ENCODE measurements at places on chromosomes 4 and X. TPM values are rescaled to one million over a fixed set of nuclear protein-coding genes. Genes with fewer than 3 reads are reported as not detected.
A peak's percentile ranks its signal among the peaks of the same experiment; 100 is the strongest.

GRCh38 chr4:172095161-172095560 lies 282.0 kb downstream of the GALNTL6 start:
- no peak overlapping the region for H3K27ac ChIP-seq
- H3K36me3 ChIP-seq = no peaks in the 10 kb centered on the region
- H3K4me3 ChIP-seq = no peak overlapping the region
- H3K27me3 ChIP-seq = no peaks in the 10 kb centered on the region
- no peak for DNase-seq
- no peaks in the 10 kb centered on the region for H3K4me1 ChIP-seq

GRCh38 chr4:60737858-60738257 lies 462.3 kb upstream of the ADGRL3 start:
- H3K27ac ChIP-seq = no peak overlapping the region
- no peaks in the 10 kb centered on the region for H3K4me1 ChIP-seq
- no peak overlapping the region for H3K4me3 ChIP-seq
- DNase-seq = no peak
- no peaks in the 10 kb centered on the region for H3K36me3 ChIP-seq
- no peaks in the 10 kb centered on the region for H3K27me3 ChIP-seq

DNA sequence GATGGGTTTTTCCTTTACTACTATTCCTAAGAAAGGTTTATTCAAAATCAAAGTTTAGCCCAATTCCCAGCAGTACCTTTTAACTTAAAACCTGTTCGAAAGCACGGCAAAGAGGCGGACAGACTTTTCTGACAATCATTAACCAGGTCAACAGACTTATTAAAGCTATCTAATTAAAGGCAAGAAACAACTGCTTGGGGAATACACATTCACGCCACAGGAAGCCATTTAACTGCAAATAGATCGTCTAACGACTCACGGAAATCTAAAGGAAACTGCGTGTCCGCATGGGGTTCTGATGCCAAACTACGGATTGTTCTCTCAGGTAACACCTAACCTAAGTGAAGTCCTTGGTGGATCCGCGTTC lies 663 bp upstream of the USP53 start:
- H3K4me3 ChIP-seq = peak overlapping the region; percentile 90
- no peak for DNase-seq
- peaks cover 13% of the 10 kb centered on the region for H3K36me3 ChIP-seq
- H3K4me1 ChIP-seq = peaks cover 58% of the 10 kb centered on the region
- H3K27ac ChIP-seq = peak overlapping the region; percentile 94

DNA sequence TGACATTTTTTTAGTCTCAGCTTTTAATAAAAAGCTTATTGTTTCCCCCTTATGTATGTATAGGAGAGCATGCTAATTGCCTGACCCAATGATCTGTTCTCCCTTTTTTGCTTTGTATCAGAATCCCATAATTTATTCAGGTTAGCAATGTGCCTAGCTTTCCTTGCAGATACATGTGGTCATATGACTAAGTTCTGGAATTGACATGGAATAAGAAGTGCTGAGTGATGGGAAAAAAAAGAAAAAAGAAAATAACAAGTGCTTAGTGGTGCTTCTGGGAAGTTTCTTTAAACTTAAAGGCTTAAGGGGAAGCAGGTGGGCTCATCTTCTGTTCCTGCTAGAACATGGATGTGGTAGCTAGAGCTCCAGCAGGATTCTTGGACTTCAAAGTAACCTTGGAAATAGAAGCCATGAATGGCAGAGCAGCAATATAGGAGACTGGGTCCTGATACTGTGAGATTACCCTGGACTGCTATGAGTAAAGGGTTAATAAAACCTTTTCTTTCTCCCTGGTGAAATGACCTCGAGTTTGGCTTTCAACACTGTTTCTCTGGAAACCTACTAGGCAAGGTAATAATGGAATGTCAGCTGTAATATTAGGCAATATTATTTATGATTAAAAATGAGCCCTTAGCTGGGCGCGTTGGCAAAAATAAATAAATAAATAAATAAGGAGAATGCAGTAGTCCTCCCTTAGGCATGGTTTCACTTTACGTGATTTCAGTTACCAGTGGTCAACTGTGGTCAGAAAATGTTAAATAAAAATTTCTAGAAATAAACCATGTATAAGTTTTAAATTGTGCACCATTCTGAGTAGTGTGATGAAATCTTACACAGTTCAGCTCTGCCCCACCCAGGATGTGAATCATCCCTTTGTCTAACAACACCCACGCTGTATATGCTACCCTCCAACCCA lies 16.7 kb upstream of the RBM41 start:
- DNase-seq = no peak
- H3K36me3 ChIP-seq = no peaks in the 10 kb centered on the region
- no peaks in the 10 kb centered on the region for H3K4me1 ChIP-seq
- H3K27me3 ChIP-seq = no peaks in the 10 kb centered on the region
- no peak overlapping the region for H3K4me3 ChIP-seq
- no peak overlapping the region for H3K27ac ChIP-seq

Gene MAGEC2
- total RNA-seq = not detected

Gene FGF5
- not detected for total RNA-seq

GRCh38 chr4:52052475-52052780 lies 1.3 kb downstream of the SPATA18 start:
- peak overlapping the region; percentile 48 for H3K27ac ChIP-seq
- peaks cover 26% of the 10 kb centered on the region for H3K4me1 ChIP-seq
- H3K4me3 ChIP-seq = peak overlapping the region; percentile 88
- DNase-seq = no peak

Gene TCEAL6
- total RNA-seq = not detected

DNA sequence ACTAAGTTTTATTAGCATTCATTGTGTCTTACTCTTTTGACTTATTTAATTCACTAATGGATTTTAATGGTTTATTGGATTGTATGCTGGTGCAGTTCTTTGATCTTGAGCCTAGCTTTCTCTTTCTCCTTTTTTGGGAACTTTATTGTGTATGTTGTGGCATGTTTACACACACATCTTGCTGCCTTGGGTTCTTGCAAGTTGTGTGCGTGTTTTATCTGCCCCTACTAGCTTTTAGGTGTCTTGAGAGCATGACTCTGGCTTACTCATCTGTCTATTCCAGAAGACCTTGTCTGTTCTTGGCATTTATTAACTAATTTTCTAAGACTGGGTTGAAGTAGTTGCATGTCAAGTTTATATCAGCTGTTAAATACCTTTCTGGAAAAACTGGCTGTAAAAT lies 2.7 kb downstream of the TMEM165 start:
- H3K4me3 ChIP-seq = peak overlapping the region; percentile 82
- H3K36me3 ChIP-seq = peaks cover 38% of the 10 kb centered on the region
- peaks cover 51% of the 10 kb centered on the region for H3K4me1 ChIP-seq
- no peak overlapping the region for H3K27ac ChIP-seq
- H3K27me3 ChIP-seq = no peaks in the 10 kb centered on the region
- no peak for DNase-seq

Gene GRIPAP1
- 117 TPM for total RNA-seq

- no peak overlapping the region for H3K4me3 ChIP-seq
- H3K4me1 ChIP-seq = peaks cover 2% of the 10 kb centered on the region
- DNase-seq = no peak
- no peak overlapping the region for H3K27ac ChIP-seq
Measured at GRCh38 chrX:53483838-53484405, 49.8 kb upstream of the HSD17B10 start.

DNA sequence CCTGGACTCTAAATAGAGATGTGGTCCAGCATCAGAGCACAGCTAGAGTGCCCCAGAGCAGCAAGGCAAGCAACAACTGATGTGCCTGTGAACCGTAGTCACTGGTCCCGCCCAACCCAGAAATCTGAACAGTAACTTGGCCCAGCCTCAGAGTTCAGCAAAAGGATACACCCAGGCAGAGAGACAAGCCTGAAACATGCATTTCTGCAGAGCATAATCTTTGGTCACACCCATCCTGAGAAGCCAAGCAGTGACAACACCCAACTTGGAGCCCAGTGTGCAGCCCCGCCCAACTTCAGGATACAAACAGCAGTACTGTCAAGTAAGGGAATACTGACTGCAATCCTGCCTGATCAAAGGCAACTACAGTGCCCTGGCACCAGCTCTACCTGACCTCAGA lies 78.9 kb downstream of the CCDC160 start:
- peaks cover 4% of the 10 kb centered on the region for H3K36me3 ChIP-seq
- DNase-seq = no peak
- no peak overlapping the region for H3K27ac ChIP-seq
- no peaks in the 10 kb centered on the region for H3K4me1 ChIP-seq
- H3K4me3 ChIP-seq = no peak overlapping the region

DNA sequence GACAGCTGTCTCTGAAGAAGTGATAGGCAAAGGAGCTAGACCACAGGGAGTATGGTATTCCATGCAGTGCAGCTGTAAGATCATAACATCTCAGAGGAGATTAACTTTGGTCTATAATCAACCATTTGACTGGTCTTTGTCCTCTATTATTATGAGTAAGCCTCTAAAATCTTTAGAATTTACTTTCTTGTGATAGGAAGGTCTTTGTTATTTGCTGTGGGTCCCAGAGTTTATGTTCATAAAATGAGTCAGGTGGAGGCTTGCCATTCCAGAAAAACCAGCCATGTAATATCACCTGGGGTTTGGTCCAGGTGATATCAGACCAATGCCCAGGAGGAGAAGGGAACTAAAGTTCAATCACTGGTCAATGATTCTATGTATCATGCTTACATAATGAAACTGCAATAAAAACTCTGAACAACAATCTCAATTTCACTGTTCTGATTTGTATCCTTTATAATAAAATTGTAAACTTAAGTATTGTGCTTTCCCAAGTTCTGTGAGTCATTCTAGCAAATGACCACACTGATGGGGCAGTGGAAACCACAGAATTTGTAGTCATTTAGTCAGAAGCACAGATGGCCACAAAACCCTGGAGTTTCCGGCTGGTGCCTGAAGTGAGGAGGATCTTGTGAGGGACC lies 239.6 kb upstream of the TRAM1L1 start:
- H3K27me3 ChIP-seq = no peaks in the 10 kb centered on the region
- no peaks in the 10 kb centered on the region for H3K4me1 ChIP-seq
- no peak overlapping the region for H3K4me3 ChIP-seq

Gene SLC4A4
- not detected for total RNA-seq

DNA sequence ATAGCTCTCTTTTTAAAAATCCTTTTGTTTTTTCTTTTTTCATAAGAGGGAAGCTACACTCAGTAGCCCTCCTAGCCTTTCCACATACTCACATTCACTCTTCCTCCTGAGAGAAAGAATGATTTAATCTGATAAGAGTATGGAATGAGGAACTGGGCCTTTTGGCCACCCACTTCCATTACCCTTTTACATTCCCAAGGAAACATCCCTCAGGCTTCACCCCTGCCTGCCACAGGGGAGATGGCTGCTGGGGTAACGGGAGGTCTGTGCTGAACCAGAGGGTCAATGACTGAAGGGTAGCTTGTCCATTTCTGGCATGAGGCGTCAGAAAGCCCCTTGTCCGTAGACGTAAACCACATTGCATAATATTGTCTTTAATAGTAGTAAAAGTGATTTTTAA lies 67.2 kb upstream of the CCSER1 start:
- peaks cover 3% of the 10 kb centered on the region for H3K27me3 ChIP-seq
- H3K36me3 ChIP-seq = no peaks in the 10 kb centered on the region
- H3K4me1 ChIP-seq = no peaks in the 10 kb centered on the region

GRCh38 chr4:61853041-61853440 lies 652.9 kb downstream of the ADGRL3 start:
- H3K4me3 ChIP-seq = no peak overlapping the region
- H3K27ac ChIP-seq = no peak overlapping the region
- no peaks in the 10 kb centered on the region for H3K27me3 ChIP-seq
- DNase-seq = no peak
- H3K4me1 ChIP-seq = no peaks in the 10 kb centered on the region
- H3K36me3 ChIP-seq = no peaks in the 10 kb centered on the region

- DNase-seq = no peak
- H3K4me1 ChIP-seq = peaks cover 25% of the 10 kb centered on the region
- no peak overlapping the region for H3K27ac ChIP-seq
- no peak overlapping the region for H3K4me3 ChIP-seq
- no peaks in the 10 kb centered on the region for H3K36me3 ChIP-seq
Measured at GRCh38 chr4:139564502-139564901, 8.5 kb upstream of the SETD7 start.

Gene CRMP1
- not detected for total RNA-seq

DNA sequence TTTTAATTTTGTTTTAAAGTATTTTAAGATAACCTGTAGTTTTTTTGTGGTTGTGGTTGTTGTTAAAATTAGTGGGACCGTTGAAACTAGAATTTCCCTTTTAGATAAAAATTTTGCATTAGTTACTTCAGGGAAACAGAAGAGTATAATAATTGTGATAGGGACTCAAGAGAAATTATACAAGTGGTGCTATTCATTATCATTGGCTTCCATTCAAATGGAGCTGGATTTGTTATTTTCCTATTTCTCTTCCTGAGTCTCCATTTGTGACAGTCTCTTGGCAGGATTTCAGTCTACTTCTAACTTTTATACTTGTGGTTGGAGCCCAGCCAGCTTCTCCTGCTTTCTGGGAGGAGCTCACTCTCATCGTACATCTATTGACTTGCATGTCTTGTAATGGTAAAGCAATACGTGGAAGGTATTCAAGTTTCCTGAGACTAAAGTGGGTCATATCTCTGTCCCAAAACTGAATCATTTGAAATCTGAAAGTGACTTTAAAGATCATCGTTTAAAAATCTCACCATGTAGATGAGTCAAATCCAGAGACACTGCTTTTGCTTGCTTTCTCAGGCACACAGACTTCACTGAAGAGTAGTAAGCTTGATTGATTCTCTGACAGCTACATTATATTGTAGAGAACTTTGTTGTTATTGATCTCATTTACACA lies 155.8 kb downstream of the RPA4 start:
- no peaks in the 10 kb centered on the region for H3K27me3 ChIP-seq
- peaks cover 4% of the 10 kb centered on the region for H3K4me1 ChIP-seq
- no peak for DNase-seq
- H3K4me3 ChIP-seq = no peak overlapping the region
- H3K36me3 ChIP-seq = peaks cover 4% of the 10 kb centered on the region

Gene ARSJ
- total RNA-seq = not detected

Gene GPM6B
- total RNA-seq = not detected

- peaks cover 44% of the 10 kb centered on the region for H3K4me1 ChIP-seq
Measured at GRCh38 chrX:13048280-13048679, 3.9 kb upstream of the FAM9C start.

GRCh38 chr4:89001647-89002445 lies 55.1 kb downstream of the FAM13A start:
- H3K27me3 ChIP-seq = no peaks in the 10 kb centered on the region
- DNase-seq = no peak
- no peaks in the 10 kb centered on the region for H3K36me3 ChIP-seq
- H3K4me1 ChIP-seq = no peaks in the 10 kb centered on the region
- no peak overlapping the region for H3K27ac ChIP-seq

DNA sequence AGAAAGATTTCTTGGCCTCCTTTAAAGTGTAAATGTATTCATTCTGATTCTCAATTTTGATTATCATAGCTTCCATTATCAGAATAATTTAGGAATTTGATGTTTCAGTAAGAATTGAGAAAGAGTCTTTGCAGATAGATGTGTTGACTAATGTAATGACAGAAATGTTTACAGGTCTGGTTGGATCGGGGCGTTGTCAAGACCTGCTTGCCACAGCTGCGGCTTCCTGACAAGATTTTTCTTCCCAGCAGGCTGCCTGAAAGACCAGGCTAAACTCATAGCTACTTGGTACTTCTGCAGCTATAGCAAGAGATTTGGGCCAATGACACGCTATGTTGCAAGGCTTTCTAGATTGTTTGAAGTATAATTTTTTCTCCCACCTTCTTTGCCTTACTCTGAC lies 91.5 kb upstream of the ANKRD50 start:
- no peaks in the 10 kb centered on the region for H3K4me1 ChIP-seq
- no peak overlapping the region for H3K4me3 ChIP-seq
- no peak overlapping the region for H3K27ac ChIP-seq

GRCh38 chr4:47145630-47146029 lies 114.3 kb downstream of the GABRB1 start:
- no peaks in the 10 kb centered on the region for H3K4me1 ChIP-seq
- no peak overlapping the region for H3K27ac ChIP-seq
- H3K36me3 ChIP-seq = no peaks in the 10 kb centered on the region
- no peak overlapping the region for H3K4me3 ChIP-seq
- DNase-seq = no peak
